Left ventricle myocardium inferior (tissue), 1 donor: ENCODE measurements at places on chromosomes 1 and 21. TPM values are rescaled to one million over a fixed set of nuclear protein-coding genes. Genes with fewer than 3 reads are reported as not detected.
A peak's percentile ranks its signal among the peaks of the same experiment; 100 is the strongest.

DNA sequence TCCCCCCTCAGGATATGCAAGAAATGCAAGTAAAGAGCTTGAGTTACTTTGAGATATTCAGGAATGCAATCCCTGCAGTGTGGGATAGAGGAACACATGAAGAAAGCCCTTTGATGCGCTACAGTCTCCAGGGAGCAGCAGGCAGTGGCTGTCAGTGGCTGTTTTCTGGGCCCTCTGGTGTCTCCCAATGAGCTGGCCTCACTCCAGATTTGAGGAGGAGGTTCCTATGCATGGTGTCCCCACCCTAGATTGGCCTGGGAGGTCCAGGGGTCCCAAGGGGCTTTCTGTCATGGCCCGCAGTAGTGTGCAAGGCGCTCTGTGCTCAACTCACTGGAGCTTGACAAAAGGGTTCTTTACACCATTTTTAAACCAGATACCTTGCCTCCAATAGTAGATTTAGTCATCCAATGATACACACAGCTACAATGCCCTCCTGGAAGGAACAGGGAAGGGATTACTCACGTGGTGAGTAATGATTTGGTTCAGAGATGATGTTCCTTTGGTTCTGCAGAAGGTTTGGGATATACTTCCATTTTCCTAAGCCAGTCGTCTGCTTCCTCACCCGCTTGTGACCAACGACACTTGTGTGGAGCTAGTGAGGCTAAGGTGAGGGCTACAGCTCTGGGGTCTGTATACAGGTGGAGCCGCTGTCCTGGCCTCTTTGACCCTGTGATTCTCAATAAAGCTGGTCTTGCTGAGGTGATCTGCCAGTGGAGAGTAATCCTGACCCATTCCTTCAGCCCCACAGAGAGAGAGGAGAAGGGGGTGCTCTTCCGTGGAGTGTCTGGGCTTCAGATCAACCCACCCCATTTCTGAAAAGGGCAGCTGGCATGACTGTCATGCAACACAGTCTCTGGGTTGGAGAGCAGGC lies 6.6 kb downstream of the BATF3 start:
- H3K27me3 ChIP-seq: peaks cover 39% of the 10 kb centered on the region
- no peak overlapping the region for H3K4me3 ChIP-seq
- H3K4me1 ChIP-seq: no peaks in the 10 kb centered on the region
- H3K27ac ChIP-seq: no peak overlapping the region

GRCh38 chr1:200184196-200184595 lies 156.7 kb downstream of the NR5A2 start:
- H3K36me3 ChIP-seq: no peaks in the 10 kb centered on the region
- H3K27me3 ChIP-seq: no peaks in the 10 kb centered on the region
- peak; percentile 75 for DNase-seq

GSTM3 gene
- total RNA-seq: 93.7 TPM

LRRC38 gene
- total RNA-seq: 0.30 TPM

- peaks cover 18% of the 10 kb centered on the region for H3K4me1 ChIP-seq
- H3K4me3 ChIP-seq: no peak overlapping the region
- peaks cover 43% of the 10 kb centered on the region for H3K27me3 ChIP-seq
- no peaks in the 10 kb centered on the region for H3K36me3 ChIP-seq
- DNase-seq: no peak
These were observed 10.8 kb upstream of the SMIM12 start for GRCh38 chr1:34870395-34870794.

DNA sequence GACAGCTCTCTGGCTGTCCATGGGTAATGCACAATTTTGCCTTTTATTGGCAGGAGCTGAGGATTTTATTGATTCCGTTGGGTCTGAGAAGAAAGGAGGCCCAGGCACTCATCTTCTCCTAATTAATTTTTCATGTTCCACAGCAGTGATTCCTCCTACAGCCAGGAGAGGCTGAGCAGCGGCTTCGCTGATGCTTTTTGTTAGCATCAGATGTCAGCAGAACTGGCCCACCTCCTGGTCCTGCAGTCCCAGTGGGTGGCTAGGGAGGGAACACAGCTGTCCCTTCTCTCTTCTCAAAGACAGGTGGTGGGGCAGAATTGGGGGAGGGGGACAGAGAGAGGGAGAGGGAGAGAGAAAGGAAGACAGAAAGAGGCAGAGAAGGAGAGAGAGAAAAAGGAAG lies 5.7 kb downstream of the MT1HL1 start:
- H3K4me1 ChIP-seq: peaks cover 28% of the 10 kb centered on the region
- peak; percentile 34 for DNase-seq
- no peaks in the 10 kb centered on the region for H3K27me3 ChIP-seq

NR0B2 gene
- 7.2 TPM for total RNA-seq

DNA sequence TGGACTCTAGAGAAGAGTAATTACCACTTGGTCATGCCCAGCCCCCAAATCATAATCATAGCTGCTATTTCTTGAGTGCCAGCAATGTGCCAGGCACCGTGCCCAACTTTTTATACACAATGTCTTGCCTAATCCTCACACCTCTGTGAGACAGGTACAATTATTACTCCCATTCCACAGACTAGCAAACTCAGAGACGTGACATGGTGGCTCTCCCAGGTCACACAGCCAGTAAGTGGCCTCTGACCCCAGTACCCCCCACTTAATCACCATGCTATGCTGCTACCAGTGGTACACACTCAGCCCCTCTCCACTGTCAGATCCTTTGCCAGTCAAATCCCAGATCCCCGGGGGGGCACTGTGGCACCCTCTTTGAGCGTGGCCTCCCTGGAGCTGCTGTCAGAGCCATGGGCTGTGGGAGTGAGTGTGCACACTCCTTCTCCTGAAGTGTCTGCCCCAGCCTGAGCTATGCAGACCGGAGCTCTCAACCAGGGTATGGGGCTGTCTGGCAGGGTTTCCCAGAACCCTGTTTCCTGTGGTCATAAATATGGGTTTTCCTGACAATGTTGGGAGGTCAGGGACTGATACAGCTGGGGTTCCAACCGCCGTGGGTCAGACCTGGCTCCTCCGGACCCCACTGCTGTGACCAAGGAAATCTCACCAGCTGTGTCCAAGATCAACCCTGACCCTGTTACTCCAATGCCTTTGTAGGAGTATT lies 51.8 kb downstream of the LACTBL1 start:
- peaks cover 20% of the 10 kb centered on the region for H3K4me1 ChIP-seq
- H3K27me3 ChIP-seq: peaks cover 2% of the 10 kb centered on the region
- H3K4me3 ChIP-seq: no peak overlapping the region
- peak; percentile 37 for DNase-seq
- H3K36me3 ChIP-seq: no peaks in the 10 kb centered on the region

SPATA45 gene
- not detected for total RNA-seq

- H3K36me3 ChIP-seq: no peaks in the 10 kb centered on the region
- H3K4me3 ChIP-seq: no peak within 1 kb of the TSS
- no peaks in the 10 kb centered on the region for H3K4me1 ChIP-seq
- DNase-seq: no peak
- no peak within 1 kb of the TSS for H3K27ac ChIP-seq
These were observed at the start of gene LY9 for GRCh38 chr1:160795951-160796383. LY9 (plus strand) TSS chr1:160796174; CDS start chr1:160796188, 14 bp downstream.

OR6Y1 gene
- not detected for total RNA-seq

DNA sequence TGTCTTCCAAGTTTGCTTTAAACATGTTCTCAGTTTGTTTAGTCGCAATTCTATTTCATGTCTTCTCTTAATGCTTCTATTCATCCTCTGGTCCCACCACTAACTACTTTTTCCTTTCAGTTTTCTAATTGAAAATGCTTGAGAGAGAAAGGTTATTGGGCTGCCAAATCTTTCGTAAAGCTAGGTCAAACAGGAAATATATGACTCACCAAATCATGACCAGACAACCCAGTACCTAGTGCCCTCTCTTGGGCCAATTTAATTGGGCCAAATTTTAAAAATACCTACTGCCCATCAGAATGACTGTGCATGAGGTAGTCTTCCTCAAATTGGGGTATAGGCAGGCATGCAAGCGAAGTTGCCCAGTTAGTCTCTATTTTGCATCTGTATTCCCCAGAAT lies 295.4 kb upstream of the PBX1 start:
- no peak overlapping the region for H3K27ac ChIP-seq
- no peak overlapping the region for H3K4me3 ChIP-seq
- H3K27me3 ChIP-seq: no peaks in the 10 kb centered on the region
- no peaks in the 10 kb centered on the region for H3K4me1 ChIP-seq
- no peak for DNase-seq
- no peaks in the 10 kb centered on the region for H3K36me3 ChIP-seq

DNA sequence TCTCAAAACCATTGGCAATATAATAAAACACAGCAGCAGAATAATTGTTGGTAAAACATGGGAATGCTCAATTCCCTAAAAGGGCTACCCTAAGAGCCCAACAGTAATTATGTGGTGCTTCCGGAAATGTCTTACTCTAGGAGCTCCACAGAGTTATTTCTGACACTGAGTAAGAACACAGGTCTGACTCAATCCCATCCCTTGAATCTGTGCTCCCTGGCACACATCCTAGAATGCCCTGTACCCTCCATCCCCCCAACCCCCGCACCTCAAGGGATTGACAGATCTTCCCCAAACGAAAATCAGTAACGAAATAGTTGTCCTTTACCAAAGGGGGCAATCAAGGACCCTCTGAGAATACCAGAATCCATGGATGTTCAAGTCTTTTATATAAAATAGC lies 71.9 kb downstream of the SMYD2 start:
- H3K4me3 ChIP-seq: no peak overlapping the region
- peaks cover 19% of the 10 kb centered on the region for H3K4me1 ChIP-seq
- peaks cover 43% of the 10 kb centered on the region for H3K36me3 ChIP-seq
- no peak for DNase-seq
- H3K27ac ChIP-seq: no peak overlapping the region

GRIK1 gene
- not detected for total RNA-seq

DNA sequence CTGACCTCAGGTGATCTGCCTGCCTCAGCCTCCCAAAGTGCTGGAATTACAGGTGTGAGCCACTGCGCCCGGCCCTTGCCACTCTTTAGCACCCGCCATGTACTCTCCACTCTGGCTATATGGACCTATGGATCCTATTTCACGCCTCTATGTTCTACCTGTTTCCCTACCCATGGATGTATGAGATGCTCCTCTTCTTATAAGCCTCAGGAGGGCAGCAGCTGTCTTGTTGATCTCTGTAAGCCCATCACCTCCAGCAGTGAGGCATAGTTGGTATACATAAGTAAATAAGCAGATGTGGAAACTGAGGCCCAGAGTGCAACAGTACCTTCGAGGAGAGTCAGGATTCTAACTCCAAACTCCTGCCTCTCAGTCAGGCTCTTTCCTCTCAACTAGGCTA lies 24.7 kb upstream of the ARTN start:
- no peak overlapping the region for H3K27ac ChIP-seq
- no peaks in the 10 kb centered on the region for H3K4me1 ChIP-seq
- H3K36me3 ChIP-seq: no peaks in the 10 kb centered on the region

DNA sequence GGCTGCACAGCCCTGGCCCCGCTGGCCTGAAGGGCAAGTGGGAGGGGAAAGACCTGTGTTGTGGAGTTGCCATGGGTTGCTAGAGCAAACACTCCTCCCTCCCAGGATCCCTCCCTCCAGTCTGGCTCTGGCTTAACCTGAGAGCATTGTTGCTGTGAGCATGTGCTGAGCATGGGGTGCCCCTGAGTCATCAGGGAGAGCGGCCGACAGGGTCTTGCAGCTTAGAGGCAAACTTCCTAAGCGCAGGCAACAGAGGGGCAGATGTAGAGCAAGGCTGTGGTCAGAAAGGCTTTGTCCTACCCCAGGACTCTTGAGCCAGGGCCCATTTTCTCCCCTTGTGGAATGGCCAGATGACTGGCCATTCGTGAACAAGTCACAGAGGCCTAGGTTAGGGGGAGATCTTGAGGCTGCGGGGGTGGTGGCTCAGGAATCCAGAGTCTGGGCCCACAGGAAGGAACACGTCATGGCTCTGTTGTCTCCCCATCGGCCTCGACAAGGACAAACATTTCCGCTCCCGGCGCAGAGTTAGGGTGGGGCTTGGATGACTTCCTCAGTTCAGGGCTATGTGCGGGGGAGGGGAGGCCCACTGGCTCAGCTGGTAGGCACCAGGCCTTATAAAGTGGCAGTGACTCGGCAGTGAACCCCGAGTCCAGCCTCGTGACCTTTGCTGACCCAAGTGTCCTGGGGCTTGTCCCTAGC lies 362 bp upstream of the DYNLT4 start:
- DNase-seq: peak; percentile 97
- peaks cover 43% of the 10 kb centered on the region for H3K36me3 ChIP-seq
- no peaks in the 10 kb centered on the region for H3K27me3 ChIP-seq
- peak overlapping the region; percentile 100 for H3K27ac ChIP-seq

DNA sequence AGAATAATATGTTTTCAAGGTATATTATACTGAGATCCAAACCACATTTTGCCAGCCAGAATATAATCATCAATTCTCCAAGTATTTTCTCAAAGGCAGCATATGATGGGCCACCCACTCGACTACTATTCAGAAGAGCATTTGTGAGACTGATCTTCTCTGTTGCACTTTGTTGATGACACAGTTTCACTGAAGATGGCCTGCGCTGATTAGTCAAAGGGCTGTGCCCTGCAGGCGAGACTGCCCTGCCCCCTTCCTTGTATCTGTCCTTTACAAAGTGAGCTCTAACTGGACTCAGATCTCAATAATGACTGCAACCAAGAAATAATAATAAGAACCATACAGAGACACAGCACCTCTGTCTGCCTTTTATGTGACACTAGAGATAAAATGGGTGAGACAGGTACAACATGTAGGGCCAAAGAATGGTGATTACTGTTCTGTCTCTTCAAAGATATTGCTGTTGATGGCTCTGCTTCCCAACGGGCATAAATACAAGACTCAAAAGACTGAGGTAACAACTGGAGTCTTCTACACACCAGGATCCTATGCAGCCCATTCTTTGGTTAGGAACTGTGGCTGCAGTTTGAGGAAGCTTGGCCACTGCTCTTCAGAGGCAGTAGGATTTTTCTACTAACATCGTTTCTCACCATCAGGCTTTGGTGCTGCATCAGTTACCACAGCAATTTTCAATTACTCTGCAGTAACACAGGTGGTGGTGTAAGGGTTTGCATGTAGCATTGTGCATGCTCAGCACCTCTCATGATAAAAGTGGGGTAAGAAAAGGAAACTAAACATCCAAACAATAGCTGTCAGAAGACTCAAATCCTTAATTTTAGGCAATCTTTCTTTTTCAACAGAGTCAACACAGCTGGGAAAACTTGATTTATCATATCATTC lies 481.1 kb downstream of the PTBP2 start:
- no peaks in the 10 kb centered on the region for H3K36me3 ChIP-seq
- H3K4me3 ChIP-seq: no peak overlapping the region
- no peaks in the 10 kb centered on the region for H3K27me3 ChIP-seq
- no peaks in the 10 kb centered on the region for H3K4me1 ChIP-seq
- no peak for DNase-seq
- no peak overlapping the region for H3K27ac ChIP-seq

DNA sequence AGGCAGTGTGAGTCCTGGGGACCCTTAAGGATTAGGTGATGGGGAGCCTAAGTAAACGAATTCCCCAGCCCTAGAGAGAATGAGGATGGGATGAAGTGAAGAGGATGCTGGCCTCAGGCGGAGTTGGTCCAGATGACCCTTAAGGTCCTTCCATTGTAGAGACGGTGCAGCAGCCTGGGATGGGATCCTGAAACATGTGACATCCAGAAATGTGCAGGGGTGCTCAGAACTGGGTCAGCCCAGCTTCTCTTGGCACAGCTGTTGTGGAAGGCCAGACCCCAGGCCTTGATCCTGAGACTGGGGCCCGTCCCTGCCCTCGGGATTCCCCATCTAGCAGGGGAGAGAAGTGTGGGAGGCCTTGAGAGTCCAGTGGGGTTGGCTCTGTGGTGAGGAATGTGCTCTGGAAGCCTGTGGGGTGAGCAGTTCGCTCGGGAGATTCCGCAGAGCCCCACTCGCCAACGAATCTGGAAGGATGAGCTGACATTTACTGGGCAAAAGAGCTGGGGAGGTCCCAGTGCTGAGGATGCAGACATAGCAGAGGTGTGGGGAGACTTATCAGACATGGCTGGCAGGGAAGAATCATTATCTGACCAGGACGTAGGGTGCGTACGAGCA lies 28.1 kb downstream of the A3GALT2 start:
- H3K4me1 ChIP-seq: peaks cover 32% of the 10 kb centered on the region
- H3K36me3 ChIP-seq: peaks cover 42% of the 10 kb centered on the region

BEST4 gene
- total RNA-seq: 0.11 TPM

GRCh38 chr1:59730759-59731478 lies 83.8 kb upstream of the HOOK1 start:
- no peak overlapping the region for H3K4me3 ChIP-seq
- peak; percentile 63 for DNase-seq
- H3K4me1 ChIP-seq: peaks cover 33% of the 10 kb centered on the region
- no peaks in the 10 kb centered on the region for H3K36me3 ChIP-seq
